ENCODE measurements at places on chromosomes 6 and 20. TPM values are rescaled to one million over a fixed set of nuclear protein-coding genes. Genes with fewer than 3 reads are reported as not detected.

- H3K4me3 ChIP-seq, result no peak overlapping the region
- H3K27me3 ChIP-seq, result peaks cover 16% of the 10 kb centered on the region
- no peaks in the 10 kb centered on the region for H3K4me1 ChIP-seq
- no peak for DNase-seq
Measured at GRCh38 chr20:59735917-59736316, 131.6 kb downstream of the PHACTR3 start.

- no peak overlapping the region for H3K27ac ChIP-seq
- DNase-seq, result no peak
- no peaks in the 10 kb centered on the region for H3K36me3 ChIP-seq
- H3K4me3 ChIP-seq, result no peak overlapping the region
Measured at GRCh38 chr20:49545572-49545971, 22.4 kb downstream of the PTGIS start.

- DNase-seq, result no peak
- H3K36me3 ChIP-seq, result peaks cover 11% of the 10 kb centered on the region
- no peak overlapping the region for H3K4me3 ChIP-seq
Measured at GRCh38 chr6:79543411-79543810, 6.2 kb upstream of the LCA5 start.

DNA sequence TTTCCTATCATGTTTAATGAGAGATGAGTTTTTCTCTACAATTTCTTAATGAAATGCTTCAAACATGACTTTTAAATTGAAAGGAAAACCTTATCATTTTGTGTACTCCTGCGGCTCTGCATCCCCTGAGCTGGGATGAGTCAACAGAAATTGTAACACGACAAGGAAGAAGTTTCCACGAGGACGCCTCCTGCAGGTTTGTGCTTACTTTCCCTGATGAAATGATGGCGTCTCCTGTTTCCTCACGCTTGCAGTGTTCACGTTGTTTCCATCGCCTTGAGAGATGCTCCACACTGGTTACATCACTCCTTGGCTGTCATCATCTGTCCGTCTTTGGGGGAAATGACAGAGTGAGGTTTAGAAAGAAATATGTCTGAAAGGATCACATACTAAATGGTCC, 233.7 kb upstream of the ZFP64 start:
- DNase-seq, result peak; percentile 47
- no peaks in the 10 kb centered on the region for H3K36me3 ChIP-seq
- H3K4me1 ChIP-seq, result peaks cover 12% of the 10 kb centered on the region
- no peak overlapping the region for H3K4me3 ChIP-seq
- H3K27me3 ChIP-seq, result no peaks in the 10 kb centered on the region
- H3K27ac ChIP-seq, result no peak overlapping the region

DNA sequence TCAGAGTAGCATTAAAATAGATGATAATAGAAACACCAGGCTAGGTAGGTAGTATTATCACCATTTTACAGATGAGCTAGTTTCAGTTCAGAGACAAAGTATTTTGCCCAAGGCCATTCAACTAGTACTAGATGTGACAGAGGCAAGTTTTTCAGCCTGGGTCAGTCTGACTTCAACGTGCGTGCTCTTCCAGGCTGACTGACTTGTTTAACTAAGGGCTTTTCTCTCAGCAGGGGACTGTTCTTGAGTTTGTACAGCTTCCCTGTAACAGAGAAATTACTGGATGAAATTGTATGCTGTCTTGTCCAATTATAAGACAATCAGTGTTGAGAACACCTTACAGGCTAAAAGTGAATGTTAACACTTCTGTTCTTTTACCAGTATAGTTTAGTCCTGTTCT, 333.5 kb upstream of the MAN1A1 start:
- H3K27me3 ChIP-seq, result no peaks in the 10 kb centered on the region
- no peaks in the 10 kb centered on the region for H3K36me3 ChIP-seq
- no peak for DNase-seq
- H3K4me1 ChIP-seq, result no peaks in the 10 kb centered on the region
- H3K27ac ChIP-seq, result no peak overlapping the region
- H3K4me3 ChIP-seq, result no peak overlapping the region

DNA sequence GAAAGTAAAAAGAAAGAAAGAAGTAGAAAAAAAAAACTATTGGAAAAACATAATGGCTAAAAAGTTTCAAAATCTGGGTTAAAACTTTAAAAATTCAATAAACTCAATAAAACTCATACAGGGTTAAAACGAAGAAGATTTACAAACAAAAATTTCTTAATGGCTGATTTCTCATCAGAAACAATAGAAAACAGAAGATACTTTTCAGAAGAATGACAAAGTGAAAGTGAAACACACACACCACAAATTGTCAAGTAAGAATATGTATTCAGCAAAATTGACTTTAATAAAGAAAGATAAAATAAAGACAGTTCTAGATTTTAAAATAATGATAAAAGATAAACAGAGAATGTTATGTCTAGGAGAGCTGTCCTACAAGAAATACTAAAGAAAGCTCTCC, 618.9 kb upstream of the GJE1 start:
- H3K27me3 ChIP-seq, result no peaks in the 10 kb centered on the region
- no peak for DNase-seq
- H3K36me3 ChIP-seq, result no peaks in the 10 kb centered on the region

DNA sequence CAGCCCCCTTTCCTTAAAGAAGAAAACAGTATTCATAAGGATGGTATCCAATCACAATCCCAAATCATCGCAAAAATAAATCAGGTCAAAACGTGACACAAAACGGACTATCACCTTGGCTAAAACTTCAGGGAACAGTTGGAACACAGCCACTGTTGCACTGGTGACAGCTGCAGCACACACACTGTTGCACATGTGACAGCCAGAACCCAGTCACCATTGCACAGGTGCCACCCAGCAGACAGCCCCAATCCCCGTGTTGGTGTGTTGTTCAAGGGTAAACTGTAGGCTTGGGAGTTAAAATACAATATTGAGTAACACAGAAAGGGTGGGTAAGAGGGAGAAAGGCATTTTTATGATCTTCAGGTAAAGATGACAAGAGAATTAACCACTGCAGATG, 15.8 kb downstream of the PSMB1 start:
- H3K4me3 ChIP-seq, result no peak overlapping the region
- H3K27ac ChIP-seq, result no peak overlapping the region
- H3K27me3 ChIP-seq, result no peaks in the 10 kb centered on the region
- H3K4me1 ChIP-seq, result no peaks in the 10 kb centered on the region
- no peak for DNase-seq

DNA sequence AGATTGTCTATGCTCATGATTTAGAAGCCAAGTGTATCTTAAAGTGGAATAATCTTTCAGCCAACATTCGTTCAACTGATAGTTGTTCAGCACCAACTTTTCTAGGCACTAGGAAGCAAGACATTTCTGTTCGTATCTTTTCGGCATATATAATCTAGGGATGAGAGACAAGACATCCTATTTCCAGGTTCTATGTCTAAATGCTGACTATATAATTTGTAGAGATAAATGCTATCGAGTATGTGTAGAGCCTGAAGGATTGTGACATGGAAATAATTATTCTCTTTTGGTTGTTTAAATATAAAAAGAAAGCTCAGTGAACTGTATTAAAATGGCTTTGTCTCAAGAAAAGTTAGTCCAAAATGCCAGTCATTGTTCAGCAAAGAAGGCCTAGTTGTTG, 371.6 kb downstream of the DOK5 start:
- no peaks in the 10 kb centered on the region for H3K4me1 ChIP-seq
- H3K4me3 ChIP-seq, result no peak overlapping the region
- H3K36me3 ChIP-seq, result no peaks in the 10 kb centered on the region
- no peak overlapping the region for H3K27ac ChIP-seq
- DNase-seq, result no peak
- no peaks in the 10 kb centered on the region for H3K27me3 ChIP-seq

Gene ARMC2
- total RNA-seq, result 11.7 TPM

Gene F13A1
- total RNA-seq, result 31.1 TPM

Gene KIF6
- total RNA-seq, result 7.1 TPM

Gene AGER
- 178 TPM for total RNA-seq
